B cell (primary cell): ENCODE measurements at places on chromosomes 12 and 14.

GRCh38 chr12:7948589-7949260, 12.7 kb upstream of the SLC2A3 start:
- DNase-seq = no peak
- H3K4me1 ChIP-seq = peaks cover 12% of the 10 kb centered on the region
- no peaks in the 10 kb centered on the region for H3K36me3 ChIP-seq
- H3K27me3 ChIP-seq = no peaks in the 10 kb centered on the region
- H3K4me3 ChIP-seq = no peak overlapping the region
- no peak overlapping the region for H3K27ac ChIP-seq

- no peak overlapping the region for H3K4me3 ChIP-seq
- DNase-seq = no peak
- H3K4me1 ChIP-seq = no peaks in the 10 kb centered on the region
- no peaks in the 10 kb centered on the region for H3K27me3 ChIP-seq
Measured at GRCh38 chr14:30221546-30221945, 293.9 kb upstream of the PRKD1 start.

- H3K4me3 ChIP-seq = no peak overlapping the region
- no peak overlapping the region for H3K27ac ChIP-seq
- H3K27me3 ChIP-seq = no peaks in the 10 kb centered on the region
Measured at GRCh38 chr14:34088914-34089313, 138.0 kb upstream of the EGLN3 start.

DNA sequence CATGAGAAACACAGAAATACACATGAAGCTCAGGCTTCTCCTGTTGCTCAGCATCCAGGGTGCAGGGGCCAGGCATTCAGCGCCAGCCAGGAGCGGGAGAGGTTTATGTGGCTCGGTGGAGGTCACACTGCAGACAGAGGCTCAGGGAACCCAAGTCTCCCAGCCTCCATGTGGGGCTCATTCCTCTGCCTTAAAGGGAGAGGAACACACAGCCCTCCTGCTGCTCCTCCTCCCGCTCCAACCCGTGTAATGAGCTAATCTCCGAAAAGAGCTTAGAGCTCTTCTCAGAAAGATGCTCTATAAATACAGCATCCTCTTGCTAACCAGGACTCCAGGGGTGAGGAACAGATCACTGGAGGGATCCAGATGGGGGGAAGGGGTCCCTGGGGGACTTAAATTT, 28.2 kb downstream of the FGF6 start:
- no peaks in the 10 kb centered on the region for H3K36me3 ChIP-seq
- no peak overlapping the region for H3K4me3 ChIP-seq
- peaks cover 3% of the 10 kb centered on the region for H3K27me3 ChIP-seq
- no peak for DNase-seq

- no peaks in the 10 kb centered on the region for H3K36me3 ChIP-seq
- DNase-seq = no peak
- H3K4me1 ChIP-seq = no peaks in the 10 kb centered on the region
- no peak overlapping the region for H3K4me3 ChIP-seq
- H3K27ac ChIP-seq = no peak overlapping the region
Measured at GRCh38 chr14:76612654-76613053, 148.6 kb upstream of the VASH1 start.

DNA sequence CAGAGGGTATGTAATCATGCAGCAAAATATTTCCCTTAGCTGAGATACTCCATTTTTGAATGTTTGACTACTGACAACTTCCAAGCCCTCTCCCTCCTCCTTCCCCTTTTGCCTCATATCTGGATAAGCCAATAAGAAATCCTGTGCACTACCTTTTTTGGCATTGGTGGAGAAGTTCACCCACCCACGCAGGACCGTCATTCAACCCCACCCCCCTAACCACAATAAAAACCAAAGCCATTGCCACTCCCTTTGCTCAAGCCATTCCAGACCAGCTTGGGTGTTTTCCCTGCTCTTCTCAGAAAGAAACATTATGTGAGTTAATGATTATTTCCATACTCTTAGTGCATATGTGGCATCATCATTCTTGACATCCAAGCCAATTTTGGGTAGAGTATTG, 176.7 kb downstream of the PTPN11 start:
- H3K27ac ChIP-seq = no peak overlapping the region
- no peak overlapping the region for H3K4me3 ChIP-seq
- H3K36me3 ChIP-seq = no peaks in the 10 kb centered on the region
